ENCODE measurements at places on chromosomes 13 and 19.

- no peak for DNase-seq
These were observed 50.6 kb downstream of the CELF5 start for GRCh38 chr19:3274942-3275582.

DNA sequence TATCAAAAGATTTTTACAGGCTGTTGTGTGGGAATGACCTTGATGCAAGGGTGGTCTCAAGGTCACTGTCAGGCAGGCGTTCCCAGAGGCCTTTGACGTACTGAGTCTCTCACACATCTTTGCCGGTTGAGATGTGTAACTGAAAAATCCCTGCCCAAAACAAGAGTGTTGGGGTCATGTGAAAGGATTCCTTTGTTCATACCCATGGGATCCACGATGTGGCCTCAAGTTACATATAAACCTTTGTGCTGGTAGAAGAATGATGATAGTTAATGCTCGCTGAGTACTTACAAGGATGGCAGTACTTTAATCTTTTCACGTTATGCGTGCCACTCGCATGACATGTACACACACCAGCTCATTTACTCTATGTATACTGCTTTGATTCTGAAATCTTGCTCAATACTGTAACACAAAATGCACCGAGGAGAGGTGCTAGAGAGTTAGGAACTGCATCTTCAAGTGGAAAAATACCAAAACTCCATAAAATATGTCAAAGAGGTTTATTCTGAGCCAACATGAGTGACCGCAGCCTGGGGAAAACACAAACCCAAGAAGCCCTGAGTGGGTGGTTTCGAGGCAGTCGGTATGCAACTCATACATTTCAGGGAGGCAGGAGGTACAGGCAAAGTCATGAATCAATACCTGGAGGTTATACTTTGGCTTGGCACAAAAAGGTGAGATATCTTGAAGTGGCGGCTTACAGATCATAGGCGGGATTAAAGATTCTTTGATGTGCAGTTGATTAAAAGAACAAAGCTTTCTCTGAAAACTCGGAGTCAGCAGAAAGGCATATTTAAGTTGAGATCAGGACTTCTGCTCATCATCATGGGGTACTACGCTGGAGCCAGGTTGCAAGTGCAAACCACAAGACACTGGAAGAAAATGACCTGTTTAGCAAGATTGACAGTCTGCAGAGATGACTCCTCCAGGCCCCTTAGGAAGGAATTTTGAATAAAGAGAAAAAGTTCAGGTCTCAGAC is 87.4 kb upstream of the ARHGEF7 start:
- no peak for DNase-seq

- DNase-seq = peak; percentile 58
These were observed 19.6 kb downstream of the CELF5 start for GRCh38 chr19:3243819-3244700.

- no peak for DNase-seq
These were observed 53.3 kb downstream of the NHLRC3 start for GRCh38 chr13:39091586-39091985.

DNA sequence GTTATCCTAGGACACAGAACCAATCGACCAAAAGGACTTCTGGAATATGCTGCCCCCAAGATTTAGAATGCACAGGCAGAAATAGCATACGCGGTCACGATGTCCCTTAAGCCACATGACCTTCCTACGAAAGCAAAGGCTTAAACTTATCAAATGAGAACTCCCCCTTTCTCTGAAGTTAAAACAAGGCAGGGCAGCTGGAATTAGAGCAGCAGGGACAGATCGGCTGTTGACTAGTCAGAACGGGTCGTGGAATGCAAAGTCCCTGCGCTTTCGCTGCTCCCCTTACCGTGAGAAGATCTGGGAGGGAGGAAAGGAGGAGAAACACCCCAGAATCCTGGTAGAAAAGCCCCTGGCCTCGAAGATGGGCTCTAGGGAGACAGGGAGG is 799 bp upstream of the USPL1 start:
- peak; percentile 85 for DNase-seq

DNA sequence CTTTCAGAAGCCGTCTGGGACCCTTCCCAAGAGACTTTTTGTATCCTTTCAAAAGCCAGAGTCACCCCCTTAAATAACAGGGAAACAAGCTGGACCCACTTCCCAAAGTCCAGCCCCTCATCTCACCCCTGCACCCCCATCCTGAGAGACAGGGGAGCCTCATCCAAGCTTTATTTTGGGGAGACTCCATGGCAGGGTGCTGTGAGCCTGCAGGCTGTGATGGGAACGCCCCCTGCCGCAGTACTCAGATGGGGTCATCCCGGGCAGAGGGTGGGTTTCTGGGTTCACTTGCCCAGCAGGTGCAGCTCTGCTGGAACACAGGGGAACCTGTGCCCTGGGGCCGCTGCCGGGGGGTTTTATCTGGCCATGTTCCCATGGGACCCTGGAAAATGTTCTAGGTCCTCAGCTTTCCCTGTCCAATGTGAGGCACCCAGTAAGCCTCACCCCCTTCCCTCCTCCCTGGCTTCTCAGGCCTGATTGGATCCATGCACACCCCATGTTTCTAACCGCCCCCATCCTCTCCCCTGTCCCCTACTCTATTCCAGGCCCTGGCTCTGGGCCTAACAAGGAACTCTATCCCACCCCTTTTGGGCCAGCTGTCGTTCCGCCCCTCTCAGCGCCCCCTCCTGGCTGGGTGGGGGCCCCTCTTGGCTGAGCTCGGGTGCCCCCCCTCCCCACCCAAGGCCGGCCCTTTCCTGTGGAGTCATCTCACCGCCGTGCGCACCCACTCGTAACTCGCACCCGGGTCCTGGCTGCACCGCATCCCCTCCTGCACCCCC is 1.0 kb downstream of the HIF3A start:
- DNase-seq = no peak

DNA sequence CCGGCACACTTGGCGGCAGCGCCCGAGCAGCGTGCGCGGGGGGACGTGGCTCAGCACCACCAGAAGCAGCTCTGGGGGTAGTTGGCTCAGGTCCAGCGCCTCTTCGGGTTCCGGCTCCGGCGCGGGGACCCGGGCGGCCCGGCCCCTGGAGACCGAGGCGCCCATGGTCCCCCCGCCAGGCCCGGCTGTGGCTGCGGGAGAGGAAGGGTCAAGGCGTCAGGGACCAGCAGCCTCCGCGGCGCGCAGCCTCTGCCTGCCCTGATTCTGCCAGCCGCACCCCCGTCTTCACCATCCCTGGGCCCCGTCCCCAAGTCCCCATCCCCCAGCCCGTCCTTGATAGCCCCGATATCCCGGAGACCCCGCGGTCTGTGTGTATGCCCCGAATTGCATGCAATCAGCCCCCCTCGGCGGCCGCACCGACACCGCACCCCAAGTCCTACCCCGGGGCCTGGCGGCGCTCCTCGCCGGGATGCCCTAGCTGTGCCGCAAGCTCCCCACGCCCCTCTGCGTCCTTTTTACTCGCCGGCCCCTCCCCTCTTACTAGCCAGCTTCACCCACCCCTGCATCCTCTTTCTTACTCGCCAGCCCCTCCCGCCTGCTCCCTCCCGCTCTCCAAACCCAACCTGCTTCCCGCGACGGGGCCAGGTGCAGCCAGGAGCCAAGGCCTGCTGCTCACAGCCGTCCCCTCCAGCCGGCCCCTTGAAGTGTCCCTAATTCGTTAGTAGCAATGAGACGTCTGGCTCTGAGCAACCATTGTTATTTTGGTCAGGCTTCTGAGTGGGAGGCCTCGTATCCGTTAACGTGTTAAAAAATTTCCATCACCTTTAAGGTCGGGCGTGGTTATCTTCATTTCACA is at the start of gene FBXO27:
FBXO27 (minus strand) TSS at position 487 of the 856 bp plus-strand sequence; CDS start at position 165, 322 bp downstream.
- no peak for DNase-seq

- DNase-seq = no peak
These were observed 95.7 kb downstream of the TNFSF13B start for GRCh38 chr13:108365255-108365654.

Measured in fibroblast of skin of abdomen (primary cell).